Hypothalamus (tissue), 51 donors: ENCODE measurements at places on chromosomes 2 and 18.

- DNase-seq: no peak
These were observed 15.3 kb downstream of the CROCC2 start for GRCh38 chr2:240921311-240921994.

DNA sequence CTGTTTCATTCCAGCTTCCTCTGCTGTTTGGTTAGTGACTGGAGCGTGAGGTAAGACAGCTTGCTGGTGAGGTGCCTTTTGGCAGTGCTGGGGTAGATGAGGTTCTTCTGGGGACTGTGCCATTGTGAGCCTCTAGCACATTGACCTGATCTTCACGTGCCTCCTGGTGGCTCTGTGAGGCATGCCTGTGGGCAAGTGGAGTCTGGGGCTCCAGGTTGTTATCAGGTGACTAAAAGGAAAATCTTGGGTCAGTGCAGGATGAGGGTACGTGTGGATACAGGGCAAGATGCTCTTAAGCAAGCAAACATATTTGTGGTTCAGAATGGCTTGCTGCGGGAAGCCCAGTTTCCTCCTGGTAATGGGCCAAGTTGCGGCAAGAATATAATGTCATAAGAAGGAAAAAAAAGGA is 75.4 kb downstream of the FHOD3 start:
- no peak for DNase-seq

DNA sequence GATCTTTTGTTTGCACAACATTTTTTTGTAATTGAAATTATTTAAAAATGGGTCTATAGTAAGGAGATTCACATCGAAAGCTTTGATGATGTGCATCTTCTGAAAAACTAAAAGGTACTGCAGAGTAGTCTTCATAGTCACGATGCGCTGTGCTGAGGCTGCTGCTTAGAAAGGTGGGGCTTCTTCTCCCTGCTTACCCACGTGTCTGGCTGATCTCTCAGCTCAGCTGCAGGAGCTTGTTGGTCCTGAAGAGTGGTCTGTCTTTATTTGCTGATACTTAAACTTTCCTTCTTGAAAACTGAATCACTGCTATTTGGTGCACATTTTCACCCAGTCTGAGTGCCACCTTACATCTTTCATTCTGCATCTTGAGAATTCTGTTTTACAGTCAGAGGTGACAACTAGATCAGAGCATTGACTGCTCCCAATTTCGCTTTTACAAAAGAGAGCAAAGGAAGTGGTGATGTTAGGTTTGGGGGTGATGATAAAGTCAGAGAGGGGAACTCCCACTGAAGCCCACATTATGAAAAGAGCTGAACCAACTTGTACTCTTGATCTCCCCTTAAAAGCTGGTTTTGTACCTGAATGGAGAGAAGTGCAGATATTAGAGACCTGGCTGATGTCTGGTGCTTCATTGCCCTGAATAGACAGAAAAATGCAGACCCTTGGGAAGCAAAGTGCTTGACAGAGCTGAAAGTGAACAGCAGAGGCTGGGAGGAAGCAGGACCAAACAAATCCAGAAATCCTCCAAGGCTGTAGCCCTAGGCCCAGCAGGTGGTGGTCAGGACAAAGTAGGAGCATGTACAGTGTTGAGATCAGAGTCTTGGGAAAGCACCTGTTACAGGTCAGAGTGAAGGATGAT is 984.5 kb downstream of the TSN start:
- DNase-seq: no peak

DNA sequence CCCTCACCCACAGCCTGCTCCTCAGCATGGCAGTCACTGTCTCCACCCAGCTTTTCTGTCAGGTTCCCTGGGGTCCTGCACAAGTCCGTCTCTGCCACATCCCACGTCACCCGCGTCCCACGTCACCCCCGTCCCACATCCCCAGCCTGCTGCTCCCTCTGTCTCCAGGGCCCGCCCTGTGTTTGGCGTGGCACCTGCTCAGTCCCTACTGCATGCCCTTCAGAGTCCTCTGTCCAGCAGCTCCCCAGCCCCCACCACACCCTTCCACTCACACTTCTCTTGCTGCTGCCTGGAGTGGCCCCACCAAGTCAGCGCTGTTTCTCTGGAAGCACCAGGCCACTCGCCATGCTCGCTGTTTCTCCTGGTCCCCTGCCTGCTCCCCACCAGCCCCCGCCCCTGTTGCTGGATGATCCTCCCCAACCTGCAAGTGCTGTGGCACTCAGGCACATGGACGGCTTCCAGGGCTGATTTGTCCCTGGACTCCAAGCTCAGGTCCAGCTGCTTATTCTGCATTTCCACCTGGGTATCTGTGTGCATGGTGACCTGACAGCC is 18.8 kb downstream of the ATG4B start:
- no peak for DNase-seq

GRCh38 chr2:4020153-4020552 is 316.8 kb downstream of the DCDC2C start:
- no peak for DNase-seq

DNA sequence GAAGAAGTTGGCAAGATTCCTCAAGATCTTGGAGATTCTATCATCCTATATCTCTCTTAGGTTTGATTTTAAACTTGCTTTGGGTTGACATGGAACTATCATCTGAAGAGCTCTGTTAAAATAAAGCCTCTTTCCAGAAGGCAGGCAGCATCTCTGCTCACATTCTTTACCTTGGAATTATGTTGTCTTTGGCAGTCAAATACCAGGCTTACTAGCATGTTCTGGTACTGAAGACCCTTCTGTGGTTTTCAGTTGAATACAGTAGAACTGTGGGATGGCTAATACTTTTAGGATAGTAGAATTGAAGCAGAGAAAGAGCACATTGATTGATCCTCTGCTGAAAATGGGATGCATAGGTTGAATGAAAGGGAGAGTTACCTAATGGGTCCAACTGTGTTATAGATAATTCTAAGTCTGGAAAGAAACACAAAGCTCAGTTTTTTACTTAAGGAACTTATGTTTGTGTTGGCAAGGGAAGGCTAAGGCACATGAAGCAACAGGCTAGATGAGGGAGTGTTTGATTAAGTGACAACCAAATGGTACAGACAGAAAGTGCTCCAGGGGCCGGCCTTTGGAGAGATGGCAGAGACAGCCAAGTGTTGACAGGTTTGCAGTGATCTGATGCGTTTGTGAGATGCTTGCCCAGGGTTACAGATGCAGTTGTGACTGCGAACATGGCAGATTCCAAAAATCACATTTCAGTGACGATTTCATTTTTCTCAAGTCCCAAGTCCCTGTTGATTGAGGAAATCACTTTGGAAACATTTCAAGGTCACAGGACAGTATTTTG is 397.9 kb downstream of the MEIS1 start:
- no peak for DNase-seq

DNA sequence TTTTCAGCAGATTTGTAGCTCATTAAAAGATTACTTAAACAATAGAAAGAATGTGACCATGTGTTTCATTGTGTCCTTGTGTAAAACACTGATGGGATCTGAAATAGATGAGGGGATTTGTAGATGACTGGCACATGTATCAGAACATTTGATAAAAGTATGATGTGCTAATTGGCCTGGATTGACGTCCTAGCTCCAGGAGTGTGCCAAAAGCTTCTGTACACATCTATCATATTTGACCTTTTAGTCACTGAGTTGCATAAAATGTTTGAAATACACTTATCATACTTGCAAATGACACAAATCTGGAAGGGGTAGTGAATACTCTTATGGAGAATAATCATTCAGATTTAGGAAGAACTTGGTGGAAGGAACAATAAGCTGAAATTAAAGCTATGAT is 778.5 kb downstream of the ERBB4 start:
- DNase-seq: no peak

DNA sequence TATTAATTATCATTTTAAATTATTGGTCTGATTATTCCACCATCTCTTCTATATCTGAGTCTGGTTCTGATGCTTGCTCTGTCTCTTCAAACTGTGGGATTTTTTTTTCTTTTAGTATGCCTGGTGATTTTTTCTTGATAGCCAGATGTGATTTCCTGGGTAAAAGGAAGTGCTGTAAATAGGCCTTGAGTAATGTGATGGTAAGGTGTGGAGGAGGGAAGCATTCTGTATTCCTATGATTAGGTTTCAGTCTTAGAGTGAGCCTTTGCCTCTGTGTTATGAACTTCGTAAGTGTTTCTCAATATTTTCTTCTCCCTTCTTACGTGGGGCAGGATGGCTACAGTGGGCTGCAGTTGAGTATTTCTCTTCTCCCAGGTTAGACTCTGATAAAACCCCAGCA is 103.0 kb downstream of the EHBP1 start:
- DNase-seq: no peak

DNA sequence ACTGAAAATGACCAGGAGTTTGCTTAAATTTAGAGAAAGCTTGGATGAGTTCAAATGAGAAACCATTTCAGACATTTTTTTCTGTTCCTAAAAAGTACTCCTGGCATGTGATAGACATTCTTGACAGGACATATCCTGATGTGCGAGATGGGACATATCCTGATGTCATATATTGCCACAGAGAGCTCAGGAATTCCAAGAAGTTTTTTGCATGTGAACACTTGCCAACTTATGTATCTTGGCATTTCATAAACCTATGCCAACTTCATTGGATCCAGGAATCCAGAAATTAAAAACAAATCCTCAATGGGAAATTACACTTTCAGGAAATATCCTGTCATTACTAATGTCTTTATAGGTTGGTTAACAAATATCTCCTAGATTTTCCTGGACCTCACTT is 2.9 kb upstream of the SERPINB3 start:
- DNase-seq: no peak

- DNase-seq: no peak
These were observed 185.1 kb downstream of the NEDD4L start for GRCh38 chr18:58229162-58229561.

DNA sequence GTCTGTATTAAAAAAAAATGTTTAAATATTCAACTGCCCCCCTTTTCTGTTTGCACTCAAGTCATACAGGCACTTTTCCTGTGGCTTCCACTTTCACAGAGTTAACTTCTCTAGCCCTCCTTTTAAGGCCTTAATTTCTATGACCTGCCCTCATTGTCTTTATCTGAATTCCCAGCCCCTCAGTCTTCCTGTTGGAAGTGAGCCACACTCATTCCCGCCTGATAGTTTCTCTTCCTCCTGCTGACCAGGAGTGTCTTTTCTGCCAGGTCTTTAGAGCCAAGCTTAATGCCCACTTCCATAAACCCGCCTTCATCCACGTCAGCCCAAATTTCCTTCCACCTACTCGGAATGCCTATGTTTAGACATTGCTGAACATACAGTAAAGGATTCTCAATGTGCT is 10.5 kb downstream of the COPS8 start:
- DNase-seq: no peak

- no peak for DNase-seq
These were observed 201.4 kb downstream of the NYAP2 start for GRCh38 chr2:225600865-225601264.

- DNase-seq: no peak
These were observed 239.4 kb upstream of the HNMT start for GRCh38 chr2:137724912-137725311.

- DNase-seq: no peak
These were observed 74.4 kb upstream of the ASB18 start for GRCh38 chr2:236338495-236339184.

DNA sequence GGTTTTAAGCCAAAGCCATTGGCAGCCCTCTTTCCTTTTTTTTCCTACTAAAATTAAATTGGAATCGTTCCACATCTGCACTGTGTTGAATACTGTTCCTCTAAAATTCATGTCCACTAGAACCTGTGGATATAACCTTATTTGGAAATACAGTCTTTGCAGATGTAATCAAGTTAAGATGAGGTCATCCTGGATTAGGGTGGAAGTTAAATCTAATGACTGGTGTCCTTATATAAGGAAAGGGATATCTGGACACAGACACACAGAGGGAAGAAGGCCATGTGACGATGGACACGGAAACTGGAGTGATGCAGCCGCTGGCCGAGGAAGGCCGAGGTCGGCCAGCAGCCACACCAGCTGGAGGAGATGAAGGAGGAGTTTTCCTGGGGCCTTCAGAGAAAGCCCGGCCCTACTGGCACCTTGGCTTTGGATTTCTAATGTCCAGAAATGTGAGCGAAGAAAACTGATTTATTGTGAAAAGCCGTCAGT is 49.4 kb downstream of the LONRF2 start:
- DNase-seq: no peak

DNA sequence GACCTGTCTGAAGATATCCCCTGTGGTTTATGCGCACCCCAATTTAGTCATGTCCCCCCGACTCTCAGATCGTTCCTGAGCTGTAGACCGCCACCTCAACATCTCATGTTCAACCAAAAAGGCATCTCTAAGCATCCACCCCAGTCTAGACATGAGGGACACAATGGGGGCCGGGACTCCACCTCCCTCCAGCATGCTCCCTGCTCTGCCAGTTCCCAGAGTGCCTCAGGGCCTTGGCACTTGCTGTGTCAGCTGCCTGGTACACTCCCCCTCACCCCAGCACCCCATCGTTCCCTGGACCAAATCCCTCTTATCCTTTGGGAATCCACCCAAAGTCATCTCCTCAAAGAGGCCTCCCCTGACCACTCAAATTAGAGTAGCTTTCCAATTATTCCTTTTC is 22.2 kb downstream of the TNS1 start:
- DNase-seq: no peak

DNA sequence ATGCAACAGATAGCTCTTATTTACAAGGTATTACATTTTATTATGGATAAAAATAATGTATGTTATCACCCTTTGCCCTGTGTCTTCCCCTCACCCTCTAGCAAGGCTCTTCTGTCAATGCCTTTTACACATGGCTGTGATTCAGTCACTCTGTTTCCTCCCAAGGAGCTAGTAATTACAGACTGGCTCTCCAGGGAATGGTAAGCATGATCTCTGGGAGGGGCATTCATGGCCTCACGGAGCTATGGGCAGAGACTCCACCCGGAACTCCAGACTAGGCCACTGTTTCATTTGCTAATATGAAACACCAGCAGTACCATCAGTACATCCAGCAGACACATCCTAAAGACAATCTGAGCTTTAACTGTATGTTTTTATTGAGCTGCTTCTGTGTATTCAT is 410.9 kb upstream of the CYRIA start:
- no peak for DNase-seq

DNA sequence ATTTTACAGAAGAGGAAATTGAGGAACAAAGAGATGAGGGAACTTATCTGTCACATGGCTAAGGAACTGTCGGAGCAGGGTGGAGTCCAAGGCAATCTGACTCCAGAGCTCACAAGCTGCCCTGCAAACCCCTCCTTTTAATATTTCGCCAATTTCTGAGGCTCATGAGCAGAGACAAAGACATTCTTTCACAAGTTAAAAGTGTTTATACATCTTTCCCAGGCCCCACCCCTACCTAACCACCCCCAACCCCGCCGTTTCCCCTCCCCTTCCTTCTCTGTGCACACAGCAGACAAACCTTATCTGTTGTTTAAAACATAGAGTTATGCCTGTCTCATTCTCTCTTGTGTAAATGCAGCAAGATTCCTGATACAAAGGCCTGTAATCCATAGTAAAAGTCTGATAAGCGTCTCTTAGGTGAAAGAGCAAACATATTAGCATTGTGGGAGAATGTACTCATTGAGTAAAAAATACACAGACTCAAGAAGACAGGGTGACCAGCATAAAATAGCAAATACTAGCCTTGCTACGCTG is 44.3 kb downstream of the EPHA4 start:
- DNase-seq: no peak

- DNase-seq: peak; percentile 20
These were observed 62.3 kb upstream of the GREB1L start for GRCh38 chr18:21179590-21180220.

GRCh38 chr2:224126440-224126839 is 87.4 kb upstream of the SERPINE2 start:
- no peak for DNase-seq

- DNase-seq: no peak
These were observed 39.5 kb upstream of the SLC14A1 start for GRCh38 chr18:45684341-45685115.
